ENCODE measurements at places on chromosomes 13 and 19.

DNA sequence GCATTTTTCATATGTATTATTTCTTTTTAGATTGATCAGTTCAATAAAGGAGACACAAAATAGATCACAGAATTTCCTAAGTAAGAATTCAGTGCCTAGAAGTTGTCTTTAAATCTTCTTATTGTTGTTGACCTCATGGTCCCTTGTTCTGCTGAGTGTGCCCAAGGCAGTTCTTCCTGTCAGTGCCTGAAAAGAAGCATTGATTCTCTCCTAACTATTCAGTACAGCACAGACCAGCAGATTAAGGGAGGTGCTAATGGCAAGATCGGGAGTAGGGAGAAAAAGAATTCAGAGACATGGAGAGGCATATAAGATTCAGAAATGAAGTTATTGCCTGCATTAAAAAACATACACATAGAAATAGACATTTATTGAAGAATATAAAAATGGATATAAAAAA is 180.5 kb upstream of the PCDH9 start:
- no peak for DNase-seq

GRCh38 chr19:28577666-28578065 is 635.3 kb downstream of the UQCRFS1 start:
- DNase-seq, result no peak

DNA sequence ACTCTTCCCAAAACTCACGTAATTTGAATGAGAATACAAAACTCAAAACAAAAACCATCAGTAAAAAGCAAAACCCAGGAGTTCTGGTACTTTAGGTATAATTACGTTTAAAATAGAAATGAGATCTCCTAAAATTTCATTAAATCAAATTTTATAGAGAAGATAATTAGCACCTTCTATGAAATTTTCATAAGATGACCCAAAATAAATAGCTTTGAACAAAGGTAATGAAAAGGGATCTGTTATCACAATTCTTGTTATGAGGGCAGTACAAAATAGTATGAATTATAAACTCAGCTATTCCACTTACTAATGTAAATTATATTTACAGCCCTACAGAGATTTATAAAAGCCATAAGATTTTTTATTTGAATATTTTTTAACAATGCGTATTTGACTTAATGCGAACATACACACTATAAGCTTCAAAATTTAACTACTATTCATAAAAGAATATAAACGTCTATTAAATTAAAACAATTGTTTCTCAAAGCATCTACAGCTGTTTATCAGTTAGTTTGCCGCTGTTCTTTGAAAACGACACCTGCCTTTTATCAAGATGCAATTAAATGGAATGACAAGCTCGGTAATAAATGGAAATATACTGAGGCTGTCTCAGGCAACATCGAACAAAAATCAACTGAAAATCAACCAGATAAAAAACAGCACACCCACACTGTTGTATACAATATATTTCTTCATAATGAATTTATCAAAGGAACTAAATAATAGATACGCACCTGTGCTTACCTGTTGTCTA is 63.8 kb downstream of the KCNRG start:
- DNase-seq, result no peak

- DNase-seq, result no peak
Observed at GRCh38 chr13:23022704-23023103, 158.1 kb upstream of the SGCG start.

DNA sequence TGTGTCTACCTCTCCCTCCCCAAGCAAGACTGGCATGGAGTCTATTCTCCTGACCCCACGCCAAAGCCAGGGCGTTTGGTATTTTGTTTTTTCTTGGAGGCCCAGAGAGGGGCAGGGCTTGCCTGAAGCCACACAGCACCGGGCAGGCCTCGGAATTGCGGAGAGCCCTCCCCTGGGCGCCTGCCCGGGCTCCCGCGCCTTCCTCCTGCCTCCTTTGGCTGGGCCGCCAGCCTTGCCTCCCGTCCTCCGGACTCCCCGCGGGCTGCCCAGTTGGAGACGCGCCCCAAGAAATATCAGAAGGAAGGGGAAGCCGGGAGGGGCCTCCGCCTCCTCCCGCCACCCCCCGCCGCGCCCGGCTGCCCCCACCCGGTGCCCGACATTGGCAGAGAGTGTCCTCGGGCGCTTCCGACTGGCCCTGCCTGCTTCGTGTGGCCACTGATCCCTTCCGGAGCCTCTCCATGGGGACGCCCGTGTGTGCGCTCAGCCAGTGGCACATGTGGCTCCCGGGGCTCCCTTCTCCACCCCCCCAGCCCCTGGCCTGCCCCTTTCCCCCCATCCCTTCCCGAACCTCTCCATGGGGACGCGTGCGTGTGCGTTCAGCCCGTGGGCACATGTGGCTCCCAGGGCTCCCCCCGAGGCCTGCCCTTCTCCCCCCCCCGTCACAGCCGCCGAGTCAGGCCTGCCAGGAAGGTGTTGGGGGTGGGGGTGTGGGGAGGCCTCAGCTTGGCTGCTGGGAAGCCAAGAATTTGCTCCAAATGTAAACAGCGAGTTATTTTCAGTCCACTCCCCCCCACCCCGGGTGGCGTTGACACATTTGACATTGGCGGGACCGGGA is 37.3 kb downstream of the NFIC start:
- DNase-seq, result no peak

DNA sequence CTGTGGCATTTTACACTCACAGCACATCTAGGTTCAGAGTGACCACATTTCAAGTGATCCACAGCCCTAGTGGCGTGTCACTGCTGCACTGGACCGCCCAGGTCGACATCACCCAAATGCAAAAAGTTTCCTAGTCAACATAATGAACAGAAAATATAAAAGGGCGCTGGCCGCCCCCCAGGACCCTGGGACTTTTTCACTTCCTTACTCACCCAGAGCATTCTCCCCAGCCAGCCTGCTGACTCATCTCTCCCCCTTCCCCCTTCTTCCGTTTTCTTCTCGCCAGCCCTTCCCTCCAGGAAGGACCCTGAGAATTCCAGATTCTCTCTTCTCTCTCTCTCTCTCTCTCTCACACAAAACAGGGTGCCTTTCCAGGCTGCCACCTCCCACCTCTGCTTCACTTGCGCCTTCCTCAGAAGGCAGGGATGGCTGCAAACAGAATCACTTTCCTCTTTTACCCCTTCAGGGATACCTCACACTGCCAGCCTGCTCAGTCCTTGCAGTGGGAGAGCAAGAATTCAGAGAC is 21.0 kb upstream of the GRWD1 start:
- DNase-seq, result no peak

DNA sequence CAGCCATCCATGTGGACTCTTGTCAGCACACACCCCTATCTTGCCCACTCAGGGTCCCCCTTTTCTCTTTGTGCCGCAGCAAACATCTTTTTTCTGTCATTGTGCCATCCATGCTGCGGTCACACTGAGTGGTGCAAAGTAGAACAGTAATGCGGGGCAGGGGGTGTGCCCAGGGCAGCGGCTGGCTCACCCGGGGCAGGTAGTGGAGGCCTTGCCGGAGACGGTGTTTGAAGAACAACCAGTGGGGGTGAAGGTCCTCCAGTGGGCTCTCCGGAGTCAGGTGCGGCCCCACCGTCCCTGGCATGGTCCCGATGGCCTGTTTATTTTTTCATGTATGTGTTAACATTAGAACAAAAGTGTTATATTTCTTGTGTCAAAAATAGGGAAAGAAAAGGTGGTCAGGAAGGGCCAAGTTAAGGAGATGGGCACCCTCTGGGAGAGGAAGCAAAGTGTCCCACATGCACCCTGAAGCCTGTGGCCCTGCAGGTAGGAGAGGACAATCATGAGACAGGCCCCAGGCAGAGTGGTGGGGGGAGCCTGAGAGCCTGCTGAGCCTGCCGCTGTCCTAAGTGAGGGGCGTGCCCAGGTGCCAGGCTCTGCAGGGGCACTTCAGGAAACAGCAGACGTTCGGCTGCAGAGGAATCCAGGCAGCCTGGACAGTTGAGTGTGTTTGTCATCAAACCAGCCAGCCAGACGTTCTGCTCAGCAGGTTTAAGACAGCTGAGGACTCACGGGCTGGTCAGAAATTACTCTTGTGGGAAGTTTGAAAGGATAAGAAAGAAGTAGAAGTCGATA is 12.3 kb downstream of the TSSK6 start:
- DNase-seq, result no peak

DNA sequence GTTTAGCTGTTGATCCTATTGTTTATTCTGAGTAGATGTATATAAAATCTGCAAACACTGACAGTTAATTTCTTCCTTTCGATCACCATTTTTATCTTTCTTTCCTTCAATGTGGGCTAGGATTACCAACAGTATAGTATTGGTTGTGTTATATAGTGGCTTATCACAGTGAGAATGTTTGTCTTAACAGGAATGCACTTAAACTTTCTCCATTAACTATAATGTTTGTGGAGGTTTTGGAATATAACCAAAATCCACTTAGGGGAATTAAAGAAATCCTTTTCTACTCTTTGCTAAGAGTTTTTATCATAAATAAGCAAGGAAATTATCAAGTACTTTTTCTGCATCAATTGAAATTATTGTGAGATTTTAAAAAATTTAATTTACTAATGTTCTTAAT is 244.6 kb downstream of the LACC1 start:
- no peak for DNase-seq

- DNase-seq, result peak; percentile 76
Observed at GRCh38 chr13:21365574-21365973, 93.5 kb downstream of the ZDHHC20 start.

DNA sequence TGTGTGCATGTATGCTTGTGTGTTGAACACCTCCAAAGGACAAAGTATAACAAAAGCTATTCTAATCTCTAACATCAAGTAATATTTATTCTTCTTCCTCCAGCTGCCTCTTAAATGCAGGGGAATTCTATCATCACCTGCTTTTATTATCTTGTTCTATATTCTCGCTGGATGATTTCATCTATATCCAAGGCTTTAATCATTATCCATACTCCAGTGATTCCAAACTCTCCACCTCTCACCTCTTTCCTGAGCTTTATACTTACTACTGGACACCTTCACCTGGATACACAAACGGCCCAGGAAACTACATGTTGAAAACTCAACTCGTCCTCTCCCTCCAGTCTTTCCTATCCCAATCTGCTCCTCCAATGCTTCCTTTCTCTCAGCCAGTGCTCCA is 418.6 kb downstream of the KLF5 start:
- no peak for DNase-seq

GRCh38 chr19:18852648-18853047 is 20.9 kb downstream of the UPF1 start:
- DNase-seq, result no peak

All from CD8-positive, alpha-beta T cell (primary cell).